NCI-H187 (cell line): ENCODE measurements at places on chromosomes 3 and 15.

- no peak for DNase-seq
Observed at GRCh38 chr3:44468572-44469520, 8.6 kb downstream of the ZNF445 start.

- DNase-seq, result no peak
Observed at GRCh38 chr3:178699810-178700209, 163.6 kb downstream of the KCNMB2 start.

DNA sequence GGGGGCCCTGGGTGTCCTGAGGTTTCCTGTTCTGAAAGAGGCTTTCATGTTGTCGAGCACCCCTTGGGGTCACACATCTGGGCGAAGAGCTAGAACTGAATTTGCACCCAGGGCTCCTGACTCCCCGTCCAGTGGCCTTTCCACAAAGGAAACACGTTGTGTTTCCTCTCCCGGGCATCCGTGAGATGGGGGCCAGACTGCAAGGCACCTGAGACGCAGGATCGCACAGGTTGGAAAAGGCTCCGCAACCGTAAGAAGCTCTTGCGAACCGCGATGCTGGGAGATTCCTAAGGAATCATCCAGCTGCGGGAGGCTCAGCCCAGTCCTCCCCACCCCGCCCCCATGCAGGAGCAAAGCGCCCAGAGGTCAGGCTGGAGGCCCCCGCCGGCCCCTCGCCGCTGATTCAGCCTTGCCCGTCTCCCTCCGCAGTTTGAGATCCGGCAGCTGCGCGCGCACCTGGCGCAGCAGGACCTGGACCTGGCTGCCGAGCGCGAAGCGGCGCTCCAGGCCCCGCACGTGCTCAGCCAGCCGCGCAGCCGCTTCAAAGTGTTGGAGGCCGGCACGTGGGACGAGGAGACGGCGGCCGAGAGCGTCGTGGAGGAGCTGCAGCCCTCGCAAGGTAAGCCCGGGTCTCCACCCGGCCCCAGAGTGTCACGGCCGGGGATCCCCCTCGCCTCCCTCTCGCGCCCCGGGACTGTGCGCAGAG is 119.6 kb downstream of the ETFA start:
- no peak for DNase-seq

DNA sequence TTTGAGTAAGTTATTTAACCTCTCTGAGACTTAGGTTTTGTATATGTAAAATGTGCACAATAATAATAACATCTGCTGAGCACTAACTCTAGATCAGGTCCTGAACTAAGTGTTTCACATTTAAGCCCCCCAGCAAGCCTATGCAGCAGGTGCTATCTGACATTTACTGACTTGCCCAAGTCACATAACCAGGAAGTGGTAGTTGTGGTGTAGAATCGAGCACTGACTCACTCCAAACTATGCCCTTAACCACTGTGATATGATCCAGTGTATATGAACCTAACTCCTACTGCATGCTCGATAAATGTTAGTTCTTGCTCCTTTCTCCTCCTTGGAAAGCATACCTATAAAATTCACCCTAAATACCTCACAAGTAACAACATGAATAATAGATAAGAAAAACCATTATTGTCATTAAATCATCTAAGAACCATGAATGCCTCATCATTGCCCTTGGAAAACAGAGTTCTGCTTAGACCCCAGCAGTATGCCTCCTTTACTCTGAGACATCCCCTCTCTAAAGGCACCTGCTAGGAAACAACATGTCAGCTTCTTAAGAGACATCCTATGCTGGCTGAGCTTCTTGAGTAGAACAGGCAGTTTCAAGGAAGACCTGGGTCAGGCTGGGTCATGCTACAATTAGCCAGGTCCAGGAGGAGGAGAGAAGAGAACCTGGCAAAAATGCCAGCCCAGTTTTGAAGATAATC is 3.0 kb upstream of the SHC4 start:
- DNase-seq, result no peak

DNA sequence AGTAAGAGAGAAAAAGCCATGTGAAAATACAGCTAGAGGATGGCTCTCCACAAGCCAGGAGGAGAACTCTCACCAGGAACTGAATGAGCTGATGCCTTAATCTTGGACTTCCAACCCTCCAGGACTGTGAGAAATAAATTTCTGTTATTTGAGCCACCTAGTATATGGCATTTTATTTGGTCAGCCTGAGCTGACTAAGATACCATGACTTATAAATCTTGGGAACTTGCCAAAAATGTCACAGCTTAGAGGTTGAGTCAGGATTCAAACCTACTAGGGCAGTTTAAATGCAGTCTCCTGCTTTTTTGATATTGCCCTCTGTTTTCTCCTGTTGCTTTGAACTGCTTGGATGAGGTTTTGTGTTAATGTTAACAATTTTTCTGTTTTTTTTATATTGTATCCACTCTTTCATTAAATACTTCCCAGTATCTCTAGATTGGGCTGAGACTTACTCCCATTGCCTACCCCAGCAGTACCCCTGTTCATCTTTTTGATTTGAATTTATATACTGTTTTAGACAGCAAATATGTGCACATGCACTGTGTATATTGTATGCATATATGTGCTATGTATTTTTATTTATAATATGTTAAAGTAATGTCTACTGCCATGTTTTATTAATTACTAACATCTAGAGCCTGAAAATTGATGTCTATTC is 1223.2 kb downstream of the OTOL1 start:
- no peak for DNase-seq

DNA sequence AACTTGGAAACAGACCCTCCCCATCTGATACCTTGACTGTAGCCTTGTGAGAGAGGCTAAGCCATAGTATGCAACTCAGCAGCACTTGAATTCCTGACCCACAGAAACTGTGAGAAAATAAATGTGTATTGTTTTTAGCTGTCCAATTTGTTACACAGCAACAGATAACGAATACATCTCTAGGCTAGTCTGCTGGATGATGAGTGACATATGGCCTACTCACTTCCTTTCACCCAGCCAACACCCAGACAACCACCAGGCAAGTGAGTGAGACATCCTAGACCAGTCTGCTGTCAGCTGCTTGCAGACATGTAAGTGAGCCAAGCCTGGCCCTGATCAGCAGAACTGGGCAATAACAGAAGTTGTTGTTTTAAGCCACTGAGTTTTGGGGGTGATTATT is 19.2 kb upstream of the SMAD6 start:
- DNase-seq, result no peak

DNA sequence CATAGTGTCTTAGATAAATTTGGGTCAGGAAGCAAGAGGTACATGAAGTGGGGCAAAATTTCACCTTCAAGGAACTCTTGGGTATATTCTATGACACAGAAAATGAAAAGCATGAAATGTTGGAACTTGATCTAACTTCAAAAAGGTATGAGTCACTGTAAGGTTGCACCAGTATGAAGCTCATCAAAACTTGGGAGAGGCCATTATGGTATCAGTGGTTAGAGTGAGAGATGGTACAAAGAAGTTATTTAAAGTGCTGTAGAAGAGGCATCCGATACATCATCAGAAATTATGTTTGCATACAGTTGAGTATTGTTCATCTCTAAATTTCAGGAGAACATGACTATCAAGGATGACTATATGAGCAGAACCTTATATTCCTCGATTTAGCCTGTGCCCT is 302.9 kb upstream of the SUCLG2 start:
- no peak for DNase-seq

DNA sequence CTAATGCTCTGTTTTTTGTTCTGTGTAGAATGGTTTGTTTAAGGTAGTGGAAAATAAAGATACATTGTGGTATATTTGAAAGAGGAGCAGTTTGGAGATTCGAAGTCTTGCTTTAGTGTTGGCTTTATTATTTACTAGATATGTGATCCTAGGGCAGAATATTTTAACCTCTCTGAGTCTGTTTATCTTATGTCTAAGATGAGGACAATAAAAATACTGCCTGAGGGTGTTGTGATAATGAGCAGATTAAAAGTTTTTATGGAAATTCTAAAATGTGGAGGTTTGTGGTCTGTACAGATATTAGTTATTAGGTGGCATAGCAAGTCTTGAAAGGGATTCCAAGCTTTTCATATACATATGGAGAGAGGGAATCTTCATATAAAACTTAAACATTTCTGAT is 15.0 kb downstream of the TCF12 start:
- no peak for DNase-seq

GRCh38 chr3:178810181-178810580 is 261.4 kb downstream of the ZMAT3 start:
- DNase-seq, result no peak

- DNase-seq, result no peak
Observed at GRCh38 chr3:152300029-152300731, 31.5 kb downstream of the MBNL1 start.

DNA sequence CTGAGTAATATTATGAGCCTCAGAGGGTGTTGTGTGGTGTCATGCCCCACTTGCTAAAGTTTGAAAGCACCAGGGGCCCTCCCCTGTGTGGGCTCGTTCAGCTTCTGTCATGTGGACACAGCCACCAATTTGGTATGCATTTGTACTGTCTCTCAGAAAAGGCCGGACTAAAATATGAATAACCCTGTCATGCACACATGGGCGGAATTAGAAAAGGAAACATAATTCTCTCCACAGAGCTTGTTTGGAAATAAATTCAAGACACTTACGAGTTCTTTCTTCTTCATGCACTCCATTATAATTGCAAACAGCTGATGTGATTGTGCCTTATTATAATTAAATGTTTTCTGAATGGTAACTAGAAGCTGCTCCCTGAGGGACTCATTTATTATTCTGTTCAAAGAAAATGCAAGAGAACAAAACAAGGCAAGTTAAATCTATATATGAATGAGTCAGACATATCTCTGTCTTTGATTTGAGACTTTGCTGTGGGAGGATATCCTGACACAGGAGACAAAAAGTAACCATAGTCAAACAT is 39.1 kb downstream of the TRPM1 start:
- no peak for DNase-seq

DNA sequence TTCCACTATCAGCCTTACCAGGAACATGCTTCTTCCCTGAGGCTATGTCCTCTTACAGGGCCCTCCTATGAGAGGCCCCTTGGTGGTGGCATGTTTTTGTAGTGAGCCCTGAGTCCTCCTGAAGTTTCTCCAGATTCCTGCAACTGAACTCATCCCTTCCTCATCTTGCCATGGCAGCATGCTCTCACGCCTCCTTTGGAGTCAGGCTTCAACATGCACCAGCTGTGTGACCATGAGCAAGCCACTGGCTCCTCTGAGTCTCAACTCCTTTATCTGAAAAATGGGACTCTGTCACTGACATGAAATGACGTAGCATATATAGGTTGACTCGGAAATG is 216.3 kb upstream of the TLE3 start:
- no peak for DNase-seq

DNA sequence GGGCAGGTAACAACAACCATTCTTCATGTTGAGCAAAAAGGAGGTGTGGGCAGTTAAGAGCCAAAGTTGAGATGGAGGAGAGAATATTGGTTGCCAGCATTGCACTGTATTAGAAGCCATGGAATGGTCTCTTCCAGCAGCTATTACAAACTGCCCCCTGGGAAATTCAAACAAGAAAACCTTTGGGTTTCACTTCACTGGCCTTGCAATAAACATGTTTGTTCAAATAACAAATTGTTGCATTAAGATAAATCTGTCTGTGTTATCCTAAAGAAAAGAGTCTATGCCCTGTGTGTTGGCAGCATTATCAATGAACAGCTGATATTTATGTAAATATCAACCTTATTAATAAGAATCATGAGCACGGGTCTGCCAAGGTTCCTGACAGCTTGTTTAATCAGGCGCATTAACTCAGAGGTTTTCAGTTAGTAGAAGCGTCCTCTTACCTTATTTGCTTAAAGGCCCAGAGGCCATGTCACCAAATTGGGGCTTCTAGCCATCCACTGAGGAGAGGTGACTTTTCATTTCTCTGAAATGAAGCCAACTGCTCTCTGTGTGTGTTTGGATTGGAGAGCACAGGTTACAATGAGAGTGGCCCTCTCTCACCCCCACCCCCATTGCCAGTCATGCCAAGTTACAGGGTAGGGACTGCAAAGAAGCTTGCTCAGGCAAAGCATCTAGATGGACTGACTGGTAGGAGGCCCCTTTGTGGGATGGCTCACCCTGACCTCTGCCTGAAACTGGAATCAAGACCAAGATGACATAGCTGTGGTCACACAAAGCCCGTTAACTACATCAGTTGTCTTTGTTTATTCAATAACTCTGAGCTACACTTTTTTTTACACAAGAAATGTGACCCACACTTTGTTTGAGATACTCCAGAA is 10.5 kb downstream of the FILIP1L start:
- no peak for DNase-seq

DNA sequence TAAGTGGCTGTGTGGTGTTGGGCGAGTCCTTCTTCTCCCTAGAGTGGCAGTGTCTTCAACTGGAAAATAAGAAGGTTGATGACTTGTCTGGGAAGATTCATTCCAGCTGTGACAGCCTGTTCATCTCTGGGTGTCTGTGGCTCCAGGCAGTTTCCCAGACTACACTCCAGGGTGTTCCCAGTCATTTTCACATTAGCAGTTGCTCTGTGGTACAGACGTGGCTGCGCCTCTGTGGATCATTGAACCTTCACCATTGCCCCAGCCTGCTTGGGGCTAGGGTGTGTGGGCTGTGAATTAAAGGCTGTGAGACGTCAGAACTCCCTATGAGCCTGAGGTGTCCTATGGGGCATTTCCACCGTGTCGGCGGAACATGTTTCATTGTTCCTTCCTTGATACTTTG is 239.6 kb upstream of the NR2E3 start:
- no peak for DNase-seq

DNA sequence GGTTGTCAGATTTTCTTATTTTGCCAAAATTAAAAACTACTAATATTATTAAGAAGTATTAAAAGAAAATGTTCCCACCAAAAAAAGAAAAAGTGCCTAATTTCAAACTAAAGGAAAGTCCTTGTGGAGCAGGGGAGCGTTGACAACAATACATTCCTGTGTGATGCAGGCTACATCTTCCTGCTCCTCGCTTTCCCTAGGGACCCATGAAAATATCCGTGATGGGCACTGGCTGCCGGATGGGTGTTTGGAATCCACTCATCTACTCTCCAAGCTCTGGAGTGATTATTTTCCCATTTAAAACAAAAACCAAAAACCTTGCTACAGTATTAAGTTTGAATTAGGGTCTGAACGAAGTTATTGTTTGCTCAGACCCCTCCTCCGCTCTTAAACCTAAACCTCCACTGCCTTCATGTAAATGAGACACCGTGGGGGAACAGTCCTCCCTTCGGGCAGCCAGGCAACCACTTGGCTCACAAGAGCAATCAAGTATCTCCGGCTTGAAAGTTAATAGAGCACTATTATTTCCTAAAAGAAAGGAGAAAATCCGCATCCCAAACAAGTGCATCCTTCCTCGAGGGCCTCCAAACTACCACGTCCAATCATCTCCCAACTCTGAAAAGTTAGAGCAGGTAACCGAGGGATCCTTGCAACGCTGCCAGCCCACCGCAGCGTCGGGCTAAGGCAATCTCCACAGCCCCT is 1.5 kb downstream of the ITGB5 start:
- no peak for DNase-seq

DNA sequence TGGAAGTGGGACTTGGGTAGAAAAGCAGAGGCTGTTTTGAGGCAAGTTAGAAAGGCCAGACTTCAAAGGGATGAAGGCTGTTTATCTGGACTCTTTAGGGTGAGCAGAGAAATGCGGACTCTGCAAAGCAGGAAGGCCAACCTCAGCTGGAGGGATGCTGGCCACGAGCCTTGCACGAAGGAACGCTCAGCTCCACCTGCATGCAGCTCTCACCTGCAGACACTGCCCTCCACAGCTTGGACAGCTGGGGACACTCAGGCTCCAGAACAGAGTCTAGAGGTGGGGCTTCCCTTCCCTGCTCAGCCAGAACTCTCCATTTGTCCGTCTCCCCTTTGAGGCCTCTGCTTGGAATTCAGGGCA is 229.7 kb downstream of the ADAMTS17 start:
- no peak for DNase-seq
